ENCODE measurements at places on chromosomes 6 and 20.

DNA sequence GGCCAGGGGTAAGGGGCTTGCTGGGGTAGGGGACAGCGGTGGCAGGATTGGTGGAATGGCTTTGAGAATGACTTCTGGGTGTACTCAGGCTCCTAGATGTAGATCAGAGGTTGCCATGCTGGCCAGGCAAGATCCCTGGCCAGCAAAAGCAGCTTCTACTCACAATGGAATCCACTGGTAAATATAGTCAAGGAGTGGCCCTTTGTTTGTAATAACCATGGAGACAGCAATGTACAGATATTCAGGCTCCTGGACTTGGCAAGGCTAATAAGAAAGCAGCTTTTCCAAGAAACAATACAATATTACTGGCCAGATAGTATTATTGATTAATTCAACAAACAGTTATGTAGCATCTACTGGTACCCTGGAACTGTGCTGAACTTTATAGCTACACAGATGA is 37.9 kb downstream of the CDH26 start:
- DNase-seq = no peak

DNA sequence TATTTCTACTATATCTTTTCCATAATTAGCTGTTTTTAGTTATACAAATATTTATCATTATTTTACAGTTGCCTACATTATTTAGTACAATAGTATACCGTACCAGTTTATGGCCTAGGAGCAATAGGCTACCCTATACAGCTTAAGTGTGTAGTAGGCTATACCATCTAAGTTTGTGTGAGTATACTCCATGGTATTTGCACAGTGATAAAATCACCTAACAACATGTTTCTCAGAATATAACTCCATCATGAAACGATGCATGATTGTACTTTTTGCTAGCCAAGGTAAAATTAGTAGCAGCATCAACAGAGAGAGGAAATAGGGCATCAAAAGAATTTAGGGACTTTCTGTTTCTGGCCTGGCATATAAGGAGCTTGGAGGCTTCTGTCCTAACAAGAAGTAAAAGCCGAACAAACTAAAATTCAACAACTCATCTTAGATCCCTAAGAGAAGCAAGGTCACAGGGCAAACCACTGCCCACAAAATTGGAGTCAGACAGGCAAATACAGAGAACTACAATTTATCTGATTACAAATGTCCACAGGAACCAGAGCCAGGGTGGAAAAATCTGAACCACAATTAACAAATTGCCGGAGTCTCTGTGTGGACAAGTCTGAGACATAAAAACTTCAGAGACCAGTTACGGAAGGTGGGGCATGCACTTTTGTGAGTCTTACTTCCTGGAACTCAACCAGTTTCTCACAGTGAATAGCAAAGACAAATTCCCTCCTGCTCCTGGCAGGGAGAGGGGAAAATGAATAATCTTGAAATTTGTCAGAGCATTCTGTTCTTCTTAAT is 671.4 kb downstream of the RFPL4B start:
- peak; percentile 11 for DNase-seq

GRCh38 chr6:30647242-30648116 is 546 bp downstream of the C6orf136 start:
- DNase-seq = peak; percentile 97

GRCh38 chr20:53872081-53872541 is 198.3 kb downstream of the BCAS1 start:
- no peak for DNase-seq

DNA sequence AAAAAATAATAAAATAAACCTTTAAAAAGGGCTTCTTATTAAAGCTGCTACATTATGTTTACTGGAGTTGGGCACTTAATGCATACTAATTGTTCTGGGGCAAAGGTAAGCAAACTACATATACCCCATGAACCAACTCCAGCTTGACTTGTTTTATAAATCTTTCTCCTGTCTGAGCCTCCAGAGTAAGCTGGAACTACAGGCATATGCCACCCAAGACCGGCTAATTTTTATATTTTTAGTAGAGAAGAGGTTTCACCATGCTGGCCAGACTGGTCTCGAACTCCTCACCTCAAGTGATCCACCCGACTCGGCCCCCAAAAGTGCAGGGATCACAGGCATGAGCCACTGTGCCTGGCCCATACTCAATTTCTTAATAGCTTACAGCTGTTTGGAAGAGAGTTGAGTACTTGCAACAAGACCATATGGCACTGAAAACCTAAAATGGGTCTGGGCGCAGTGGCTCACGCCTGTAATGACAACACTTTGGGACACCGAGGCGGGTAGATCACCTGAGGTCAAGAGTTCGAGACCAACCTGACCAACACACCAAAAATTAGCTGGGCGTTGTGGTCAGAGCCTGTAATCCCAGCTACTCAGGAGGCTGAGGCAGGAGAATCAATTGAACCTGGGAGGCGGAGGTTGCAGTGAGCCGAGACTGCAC is 19.9 kb downstream of the ROMO1 start:
- DNase-seq = no peak

GRCh38 chr6:56259234-56260077 is 12.1 kb upstream of the COL21A1 start:
- no peak for DNase-seq

- DNase-seq = no peak
These were observed 71.7 kb downstream of the B4GALT5 start for GRCh38 chr20:49641683-49642656.

DNA sequence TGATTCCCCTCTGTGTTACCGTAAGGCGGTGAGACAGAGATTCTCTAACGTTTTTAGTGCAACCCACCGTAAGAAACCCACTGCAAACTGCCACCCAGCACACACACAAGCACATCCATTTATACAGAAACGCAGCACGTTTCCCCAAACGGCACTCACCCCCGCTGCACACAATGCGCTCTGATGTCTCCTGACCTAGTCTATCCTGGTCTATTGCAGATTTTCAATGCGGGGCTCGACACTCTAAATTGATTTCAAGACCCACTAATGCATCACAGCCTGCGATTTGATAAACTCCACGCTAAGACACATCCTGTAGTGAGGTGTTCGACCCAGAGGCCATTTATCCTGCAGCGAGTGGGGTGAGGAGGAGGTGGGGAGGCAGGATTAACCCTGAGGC is 63.7 kb upstream of the SULF2 start:
- no peak for DNase-seq

DNA sequence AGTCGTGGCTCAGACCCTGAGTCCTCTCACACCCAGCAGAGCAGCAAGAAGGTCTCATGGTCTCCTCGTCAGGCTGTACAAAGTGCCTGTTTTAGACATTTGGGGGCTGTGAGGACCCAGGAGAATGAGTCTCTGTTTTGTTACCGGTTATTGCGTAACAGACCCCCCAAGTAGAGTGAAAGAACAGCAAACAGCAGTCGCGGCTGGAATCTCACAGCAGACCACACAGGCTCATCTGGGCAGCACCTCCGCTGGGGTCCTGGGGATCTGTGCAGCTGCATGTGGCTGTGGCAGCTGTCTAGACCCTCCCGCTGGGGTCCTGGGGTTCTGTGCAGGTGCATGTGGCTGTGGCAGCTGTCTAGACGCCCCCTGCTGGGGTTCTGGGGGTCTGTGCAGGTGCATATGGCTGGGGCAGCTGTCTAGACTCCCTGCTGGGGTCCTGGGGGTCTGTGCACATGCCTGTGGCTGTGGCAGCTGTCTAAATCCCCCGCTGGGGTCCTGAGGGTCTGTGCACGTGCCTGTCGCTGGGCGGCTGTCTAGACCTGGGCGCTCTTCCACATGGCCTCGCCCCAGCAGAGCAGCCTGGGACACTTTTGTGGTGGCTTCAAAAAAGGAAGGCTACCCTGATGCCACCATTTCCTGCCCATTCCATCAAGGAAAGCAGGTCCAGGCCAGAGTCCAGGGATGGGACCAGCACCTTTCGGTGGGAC is 24.7 kb downstream of the ENTPD6 start:
- no peak for DNase-seq

GRCh38 chr6:28953039-28953584 is 29.3 kb upstream of the TRIM27 start:
- DNase-seq = peak; percentile 47

GRCh38 chr6:68069921-68070710 is 565.0 kb upstream of the ADGRB3 start:
- DNase-seq = no peak

GRCh38 chr6:46642928-46643751 is 9.5 kb downstream of the CYP39A1 start:
- DNase-seq = no peak

DNA sequence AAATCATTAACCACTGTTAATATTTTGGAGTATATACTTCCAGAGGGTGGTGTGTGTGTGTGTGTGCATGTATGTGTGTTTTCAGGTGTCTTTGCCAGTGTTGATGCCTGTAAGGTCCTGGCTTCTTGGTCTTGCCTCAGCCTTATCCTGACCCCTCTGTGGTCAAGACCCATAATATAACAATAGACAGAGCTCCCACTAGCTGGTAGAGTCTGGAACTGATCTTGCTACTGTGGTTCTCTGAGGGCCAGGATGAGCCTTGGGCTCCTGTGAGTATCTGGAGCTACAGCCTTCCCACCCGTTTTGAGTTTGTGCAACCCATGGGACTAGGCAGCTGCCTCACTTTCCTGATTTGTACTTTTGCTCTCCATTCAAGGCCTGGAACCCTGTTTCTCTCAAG is 191.0 kb downstream of the IBTK start:
- no peak for DNase-seq

DNA sequence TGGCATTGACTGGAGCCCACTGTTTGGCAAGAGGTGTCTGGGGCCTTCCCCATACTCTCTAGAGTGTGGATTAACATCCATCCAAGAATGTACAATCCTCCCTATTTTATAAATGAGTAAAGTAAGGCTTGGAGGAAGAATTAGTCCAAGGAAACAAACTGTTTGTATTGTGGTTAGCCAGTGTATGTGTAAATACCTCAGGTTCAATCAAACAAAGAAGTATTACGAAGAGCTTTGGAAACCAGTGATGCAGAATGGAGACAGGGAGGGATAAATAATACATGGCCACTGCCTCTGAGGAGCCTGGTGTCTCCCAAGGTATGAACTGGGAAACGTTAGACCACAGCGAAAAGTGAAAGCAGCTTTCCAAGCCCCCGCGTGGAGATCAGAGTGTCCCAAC is 226.6 kb upstream of the RIN2 start:
- no peak for DNase-seq

DNA sequence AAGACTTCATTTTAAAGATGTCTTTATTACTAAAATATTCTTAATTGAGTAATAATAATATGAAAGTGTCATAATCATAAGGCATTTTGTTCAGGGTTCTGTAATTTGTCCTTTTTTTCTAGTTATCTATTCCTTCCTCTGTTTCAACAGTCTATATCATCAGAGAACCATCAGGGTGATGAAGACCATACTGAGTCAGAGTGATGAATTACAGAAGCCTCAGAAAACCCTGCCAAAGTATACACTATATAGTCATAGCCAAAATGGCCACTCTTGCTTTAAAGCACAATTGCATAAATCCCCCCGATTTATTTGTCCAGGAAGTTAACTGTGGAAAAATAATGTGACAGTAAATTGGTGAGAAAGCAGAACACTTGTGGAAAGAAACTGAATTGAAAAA is 735.0 kb downstream of the EPHA7 start:
- no peak for DNase-seq

- no peak for DNase-seq
These were observed 26.0 kb downstream of the TOX2 start for GRCh38 chr20:43940518-43941225.

- DNase-seq = no peak
These were observed 263.9 kb upstream of the NT5E start for GRCh38 chr6:85185977-85186376.

DNA sequence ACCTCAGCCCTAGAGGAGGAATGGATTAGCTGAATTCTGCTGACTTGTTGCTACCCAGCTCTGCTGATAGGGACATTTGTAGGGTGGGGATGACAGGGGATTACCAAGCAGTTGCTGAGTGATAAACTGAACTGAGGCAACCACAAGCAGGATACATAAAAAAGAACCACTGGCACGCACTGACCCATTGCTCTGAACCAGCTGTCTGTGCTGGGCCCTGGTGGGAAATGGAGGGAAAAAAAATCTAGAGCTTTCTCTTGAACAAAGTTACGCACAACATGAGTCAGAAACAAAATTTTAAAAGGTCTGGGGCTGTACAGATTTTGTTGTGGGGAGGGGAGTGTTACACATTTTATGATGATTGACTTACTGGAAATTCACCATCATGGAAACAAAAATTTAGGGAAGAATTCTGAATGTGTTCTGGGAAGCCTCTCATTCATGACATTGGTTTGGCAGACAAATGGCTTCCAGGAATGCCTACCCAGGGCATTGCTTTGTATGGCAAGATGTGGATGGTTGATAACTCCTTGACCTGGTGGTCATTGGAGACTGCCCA is 37.7 kb downstream of the FOXO3 start:
- DNase-seq = no peak

DNA sequence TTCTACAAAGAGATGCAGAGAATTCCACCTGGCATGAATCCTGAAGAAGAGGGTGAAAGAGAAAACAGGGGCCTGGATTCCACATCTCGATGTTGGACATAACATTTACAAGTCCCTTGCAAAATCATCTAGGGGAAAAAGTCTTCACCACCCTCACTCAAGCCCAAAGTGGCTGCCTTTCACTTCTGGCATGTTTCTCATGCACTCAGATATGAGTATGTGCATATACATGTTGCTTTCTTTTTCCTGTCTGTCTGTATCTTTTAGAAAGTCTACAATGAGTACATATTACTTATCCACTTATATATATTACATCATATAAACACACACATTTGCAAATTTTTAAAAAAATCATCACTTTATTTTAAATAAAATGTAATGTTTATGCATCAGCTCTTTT is 159.3 kb downstream of the KIF6 start:
- DNase-seq = no peak

GRCh38 chr6:139166956-139167313 is 32.1 kb downstream of the HECA start:
- DNase-seq = no peak

DNA sequence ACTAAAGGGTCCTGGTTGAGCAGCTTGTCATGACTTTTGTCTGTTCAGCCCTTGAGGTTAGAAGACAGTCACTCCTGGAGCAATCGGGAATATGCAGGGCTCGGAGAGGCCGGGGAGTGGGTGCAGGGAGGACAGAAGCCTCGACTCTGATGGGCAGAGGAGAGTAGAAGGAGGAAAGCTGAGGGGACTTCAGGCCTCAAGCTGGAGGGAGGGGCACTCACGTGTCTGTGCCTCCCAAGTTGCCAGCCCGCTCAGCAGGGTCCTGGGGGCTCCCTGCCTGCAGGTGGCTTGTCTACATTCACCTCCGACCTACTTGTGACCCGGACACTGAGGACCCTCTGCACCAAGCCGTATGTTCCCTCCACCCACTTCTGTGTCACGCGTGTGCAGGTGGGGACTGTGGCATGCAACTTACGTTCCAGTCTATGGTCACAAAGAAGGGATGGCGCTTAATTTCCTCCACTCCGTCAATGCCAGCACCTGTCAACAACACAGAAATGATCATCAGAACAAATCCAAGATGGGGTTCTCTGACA is 86.8 kb upstream of the MPC1 start:
- DNase-seq = no peak

- DNase-seq = peak; percentile 35
These were observed 4.1 kb downstream of the MDFI start for GRCh38 chr6:41642090-41642959.
